ENCODE measurements at places on chromosomes 12 and 14.
A peak's percentile ranks its signal among the peaks of the same experiment; 100 is the strongest.

GRCh38 chr12:53207042-53207441, at the start of gene ITGB7:
Gene ITGB7 (minus strand): TSS chr12:53207251. CDS start chr12:53200443, 6,808 bp downstream.
- DNase-seq = peak; percentile 32

DNA sequence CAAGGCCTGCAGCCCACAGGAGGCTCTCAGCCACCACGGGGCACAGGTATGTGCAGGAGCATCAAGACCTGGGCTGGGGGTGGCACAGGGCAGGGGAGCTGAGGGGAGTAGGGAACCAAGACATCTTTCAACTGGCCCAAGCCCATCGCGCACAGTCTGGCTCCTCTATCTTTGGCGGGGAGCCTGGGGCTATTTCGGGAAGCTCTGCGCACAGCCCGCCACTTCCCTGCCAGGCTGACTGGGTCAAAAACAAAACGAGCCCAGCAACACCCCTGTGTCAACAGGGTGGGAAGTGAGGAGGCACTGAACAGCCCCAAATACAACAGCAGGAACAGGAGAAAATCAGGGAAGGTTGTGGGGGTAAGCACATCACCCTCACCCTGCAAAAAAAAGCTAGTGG, 83.9 kb downstream of the ARL6IP4 start:
- no peak for DNase-seq

DNA sequence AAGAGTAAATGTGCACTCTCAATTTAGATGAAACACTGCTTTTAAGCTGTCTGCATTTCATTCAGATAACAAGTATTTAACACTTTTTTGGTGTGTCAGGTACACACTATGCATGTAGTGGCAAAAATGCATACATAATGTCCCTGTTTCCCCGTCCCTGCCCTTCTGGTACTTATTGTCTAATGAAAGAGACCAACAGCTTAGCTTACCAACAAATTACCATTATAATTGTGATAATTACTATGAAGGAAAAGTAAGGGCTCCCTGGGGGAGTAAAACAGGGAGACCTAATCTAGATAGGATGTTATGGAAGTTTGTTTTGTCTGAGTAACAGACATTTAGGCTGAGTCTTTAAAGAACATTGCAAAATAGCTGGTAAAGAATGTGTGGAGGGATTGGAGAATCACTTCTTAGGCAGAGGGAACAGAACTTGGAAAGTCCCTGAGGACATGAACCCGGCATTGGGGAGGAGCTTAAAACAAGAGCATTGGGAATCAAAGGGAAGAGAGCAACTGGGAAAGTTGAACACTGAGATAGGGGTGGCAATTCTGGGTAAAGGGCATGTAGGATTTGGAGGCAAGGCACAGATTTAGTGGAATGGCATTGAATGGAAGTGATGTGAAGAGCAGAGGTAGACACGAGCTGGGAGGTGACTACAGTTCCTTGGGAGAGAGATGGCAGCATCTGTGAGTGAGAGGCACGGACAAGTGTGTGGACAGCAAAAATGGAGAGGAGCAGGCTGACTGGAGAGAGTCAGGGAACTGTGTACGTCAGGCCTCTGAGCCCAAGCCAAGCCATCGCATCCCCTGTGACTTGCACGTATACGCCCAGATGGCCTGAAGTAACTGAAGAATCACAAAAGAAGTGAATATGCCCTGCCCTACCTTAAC, 181.6 kb downstream of the GRIP1 start:
- no peak for DNase-seq

DNA sequence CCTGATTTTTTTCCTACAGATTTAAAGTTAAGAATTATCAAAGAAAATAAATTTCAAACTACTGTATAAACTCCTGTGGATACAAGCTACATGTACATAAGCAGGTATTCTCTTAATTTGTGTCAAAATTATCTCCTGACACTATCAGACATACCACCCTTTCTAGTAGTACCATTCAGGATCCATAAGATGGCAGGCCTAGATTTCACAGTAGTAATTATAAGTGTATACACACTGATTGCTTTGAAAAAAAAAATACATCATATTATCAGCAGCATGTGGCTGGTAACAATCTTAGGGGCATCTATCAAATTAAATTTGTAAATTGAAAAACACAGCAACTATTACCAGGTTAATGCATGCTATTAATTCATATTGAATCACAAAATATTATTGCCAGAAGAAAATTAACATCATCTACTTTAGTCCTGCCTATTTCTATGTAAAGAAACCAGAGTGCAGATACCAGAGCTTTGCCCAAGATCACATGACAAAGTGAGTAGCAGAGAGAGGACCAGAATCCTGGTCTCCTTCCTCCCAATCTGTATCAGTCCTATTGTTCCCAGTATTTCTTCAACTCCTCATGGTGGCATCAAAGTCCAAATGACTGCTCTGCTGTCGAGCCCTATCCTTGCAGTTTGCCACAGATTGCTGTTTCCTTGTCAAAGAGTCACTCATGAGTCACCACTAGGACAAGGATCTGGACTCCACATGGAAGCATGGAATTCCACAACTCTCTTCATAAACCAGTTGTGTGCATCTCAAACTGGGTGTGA, 27.7 kb upstream of the CALM1 start:
- DNase-seq = no peak

DNA sequence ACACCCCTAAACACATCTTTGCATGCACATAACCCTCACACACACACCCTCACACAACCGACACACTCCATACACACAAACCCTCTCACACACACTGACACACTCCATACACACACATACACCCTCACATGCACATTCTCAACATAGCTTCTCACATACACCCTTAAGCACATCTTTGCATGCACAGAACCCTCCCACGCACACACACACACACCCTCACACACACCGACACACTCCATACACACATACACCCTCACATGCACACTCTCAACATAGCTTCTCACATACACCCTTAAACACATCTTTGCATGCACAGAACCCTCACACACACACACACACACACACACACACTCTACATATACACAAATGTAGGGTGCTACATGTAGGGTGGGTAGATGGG, 72.5 kb upstream of the NOS1 start:
- DNase-seq = no peak

- DNase-seq = no peak
These were observed 10.4 kb downstream of the HOXC5 start for GRCh38 chr12:54042970-54043853.
